Substantia nigra (tissue), 51 donors: ENCODE measurements at places on chromosomes 3 and 15.

- no peak for DNase-seq
Measured at GRCh38 chr15:68218331-68218730, 11.2 kb downstream of the CLN6 start.

DNA sequence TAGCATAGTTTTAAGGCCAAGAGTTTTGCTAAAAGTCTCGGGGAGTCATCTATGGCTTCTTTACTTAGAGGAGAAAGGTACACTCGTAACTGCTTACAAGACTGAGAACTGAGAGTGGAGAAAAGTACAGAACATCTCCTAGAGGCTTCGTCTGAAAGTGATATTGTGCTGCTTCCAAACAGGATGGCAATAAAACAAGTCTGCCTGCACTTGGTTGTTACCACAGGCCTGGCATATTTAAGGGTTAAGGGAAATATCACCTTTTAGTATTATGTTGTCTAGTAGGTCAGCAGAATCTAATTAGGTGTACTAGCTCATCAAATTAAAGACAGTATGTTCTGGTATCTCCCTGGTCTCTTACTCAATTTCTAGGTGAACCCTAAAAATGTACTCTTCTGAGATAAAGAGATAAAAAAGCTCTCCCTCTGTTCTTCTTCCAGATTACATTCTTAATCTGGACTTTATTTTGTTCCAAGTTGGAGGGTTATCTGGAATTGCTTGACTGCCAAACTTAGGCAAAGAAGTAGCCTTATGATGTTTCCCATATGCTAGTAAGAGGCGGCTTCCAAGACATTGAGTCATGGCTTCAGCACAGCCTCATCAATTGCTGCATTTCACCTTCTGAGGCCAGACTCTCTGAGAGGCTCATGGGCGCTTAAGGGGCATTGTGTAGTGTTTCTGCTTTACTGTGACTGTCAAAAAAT, 181.3 kb downstream of the LSAMP start:
- no peak for DNase-seq

DNA sequence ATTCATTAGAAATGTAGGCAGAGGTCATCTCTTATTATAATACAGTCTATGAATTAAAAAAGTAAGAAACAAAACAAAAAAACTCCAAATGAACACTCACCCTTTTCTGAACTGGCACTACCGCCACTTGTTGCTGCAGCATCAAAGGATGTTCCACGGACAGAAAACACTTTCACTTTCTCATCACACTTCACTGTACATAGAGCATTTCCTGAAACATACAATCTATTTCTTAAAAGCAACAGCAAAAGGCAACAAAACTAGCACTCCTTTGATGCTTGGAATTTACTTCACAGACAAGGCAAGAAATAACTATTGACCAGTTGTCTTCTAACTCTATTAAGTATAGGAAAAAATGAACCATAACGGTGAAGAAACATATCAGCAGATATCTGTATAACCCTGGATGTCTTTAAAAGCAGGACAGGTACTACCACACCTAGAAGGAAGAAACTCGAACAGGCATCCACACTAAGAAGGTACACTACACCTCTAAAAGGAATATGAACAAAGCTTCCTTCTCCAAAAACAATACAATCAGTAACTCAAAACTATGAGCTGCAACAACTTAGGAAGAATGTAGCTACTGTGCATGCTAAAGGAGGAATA, 24.9 kb downstream of the ETFA start:
- no peak for DNase-seq

GRCh38 chr15:43194795-43195194, 9.6 kb downstream of the CCNDBP1 start:
- DNase-seq = no peak

DNA sequence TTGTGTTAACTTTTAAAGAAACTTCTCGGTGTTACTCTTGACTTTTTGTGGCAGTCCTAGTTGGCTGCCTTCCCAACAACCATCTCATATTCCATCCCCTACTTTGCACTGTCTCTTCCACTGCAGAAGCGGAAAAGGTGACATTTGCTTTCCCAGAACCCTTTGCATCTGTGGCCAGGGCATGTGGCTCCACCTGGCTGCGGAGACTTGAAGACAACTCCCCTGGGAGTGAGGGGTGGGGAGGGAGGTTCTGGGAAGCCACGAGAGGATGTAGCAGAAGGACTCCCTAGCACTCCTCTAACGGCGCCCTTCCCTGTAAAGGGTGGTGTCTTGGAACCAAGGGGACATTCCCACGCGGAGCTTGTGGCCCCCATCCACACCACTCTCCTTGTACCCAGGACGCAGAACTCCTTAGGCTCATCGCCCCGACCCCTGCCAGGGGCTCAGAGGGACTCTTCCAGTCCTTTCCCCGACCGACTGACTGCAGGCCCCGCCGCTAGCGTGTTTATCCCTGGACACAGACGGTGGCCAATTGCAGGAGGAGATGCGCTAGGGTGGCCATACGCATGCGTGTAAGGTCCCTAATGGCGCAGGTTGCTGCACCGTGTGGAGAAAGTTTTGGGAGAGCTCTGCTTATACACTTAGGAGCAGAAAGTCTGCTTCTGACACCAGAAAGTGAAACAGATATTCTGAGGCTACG, 33.2 kb upstream of the SECISBP2L start:
- DNase-seq = no peak
